ENCODE measurements at places on chromosomes 6 and 20. TPM values are rescaled to one million over a fixed set of nuclear protein-coding genes. Genes with fewer than 3 reads are reported as not detected.
A peak's percentile ranks its signal among the peaks of the same experiment; 100 is the strongest.

GRCh38 chr6:51839726-51840374, 247.6 kb downstream of the PKHD1 start:
- peak; percentile 58 for DNase-seq

- no peak for DNase-seq
These were observed 36.3 kb upstream of the ZFAND3 start for GRCh38 chr6:37783025-37783855.

The SAMD5 gene
- total RNA-seq, result 0.87 TPM

The MUC21 gene
- total RNA-seq, result not detected

The NKX2-2 gene
- total RNA-seq, result not detected

GRCh38 chr20:38049800-38050199, 16.3 kb downstream of the RPRD1B start:
- DNase-seq, result peak; percentile 70

The GINS1 gene
- total RNA-seq, result 25.4 TPM

DNA sequence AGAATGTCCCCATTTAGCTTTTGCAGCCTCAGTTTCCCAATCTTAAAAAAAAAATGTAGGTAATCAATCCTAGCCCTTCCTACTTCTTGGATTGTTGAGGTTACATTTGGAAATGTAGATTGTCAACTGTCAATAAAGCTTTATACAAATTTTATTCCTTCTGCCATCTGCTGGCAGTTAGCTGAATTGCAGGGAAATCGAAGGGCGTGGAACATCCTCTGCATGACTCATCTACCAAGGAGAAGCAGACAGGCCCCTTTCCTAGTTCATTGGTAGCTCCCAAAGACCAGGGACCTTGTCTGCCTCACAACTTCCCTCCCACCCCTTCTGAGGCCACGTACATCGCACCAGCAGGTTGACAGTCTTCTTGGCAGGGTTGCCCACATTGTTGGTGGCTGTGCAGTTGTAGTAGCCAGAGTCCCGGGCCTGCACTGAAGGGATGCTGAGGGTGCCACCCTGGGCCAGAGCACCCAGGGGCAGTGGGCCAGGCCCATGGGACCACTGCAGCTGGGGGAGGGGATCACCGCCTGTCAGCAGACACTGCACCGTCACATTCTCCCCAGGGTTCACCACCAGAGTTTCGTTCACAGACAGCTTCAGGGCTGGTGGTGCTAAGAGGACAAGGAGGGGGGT, 43.6 kb downstream of the MDGA1 start:
- DNase-seq, result no peak

GRCh38 chr20:33276303-33277113, 6.5 kb upstream of the BPIFB1 start:
- DNase-seq, result no peak

The FAM184A gene
- 0.99 TPM for total RNA-seq

The NRSN1 gene
- 0.15 TPM for total RNA-seq

DNA sequence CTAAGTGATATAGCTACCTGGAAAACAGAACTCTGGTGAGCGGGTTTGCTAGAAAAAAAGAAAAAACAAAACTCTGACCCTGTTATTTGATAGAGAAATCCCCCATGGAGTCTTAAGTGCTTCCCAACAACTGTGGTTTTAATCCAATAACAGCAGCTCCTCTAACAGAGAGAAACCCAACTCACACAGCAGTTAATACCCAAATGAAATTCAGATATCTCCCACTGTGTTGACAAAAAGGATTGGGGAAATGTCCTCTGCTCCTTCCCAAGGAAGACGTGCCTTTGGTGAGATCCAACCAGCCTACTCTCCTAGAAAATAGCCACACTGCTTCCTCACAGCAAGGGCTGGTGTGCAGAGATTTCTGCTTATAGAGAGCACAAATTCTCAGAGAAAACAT, 200.4 kb upstream of the FBXL4 start:
- DNase-seq, result no peak

The GSTA4 gene
- 16.3 TPM for total RNA-seq

GRCh38 chr20:39853050-39853449, 836.0 kb downstream of the MAFB start:
- DNase-seq, result no peak

The MLIP gene
- total RNA-seq, result 0.15 TPM

DNA sequence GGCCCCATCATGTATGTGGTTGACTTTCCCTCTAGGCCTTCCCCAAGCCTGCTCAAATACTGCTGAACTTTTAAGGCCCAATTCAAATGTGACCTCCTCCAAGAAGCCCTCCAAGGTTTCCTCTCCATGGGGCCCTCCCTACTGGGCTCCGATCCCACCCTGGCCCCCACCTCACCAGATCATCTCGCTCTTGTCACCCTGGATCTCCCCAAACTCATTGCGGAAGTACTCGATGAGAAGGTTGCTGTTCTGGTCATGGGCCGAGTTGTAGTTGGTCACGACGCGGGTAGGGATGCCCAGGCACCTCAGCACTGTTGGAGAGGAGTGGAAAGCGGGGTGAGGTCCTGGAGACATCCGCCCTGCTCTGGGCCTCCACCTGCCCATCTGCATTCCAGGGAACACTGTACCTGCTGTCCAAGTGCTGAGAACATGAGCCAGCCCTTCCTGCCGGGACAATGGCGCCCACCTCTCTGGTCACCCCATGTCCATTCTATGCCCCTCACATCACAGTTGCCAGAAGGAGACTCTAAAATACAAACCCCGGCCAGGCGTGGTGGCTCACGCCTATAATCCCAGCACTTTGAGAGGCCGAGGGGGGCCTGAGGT, 23.1 kb downstream of the TGM2 start:
- DNase-seq, result no peak

DNA sequence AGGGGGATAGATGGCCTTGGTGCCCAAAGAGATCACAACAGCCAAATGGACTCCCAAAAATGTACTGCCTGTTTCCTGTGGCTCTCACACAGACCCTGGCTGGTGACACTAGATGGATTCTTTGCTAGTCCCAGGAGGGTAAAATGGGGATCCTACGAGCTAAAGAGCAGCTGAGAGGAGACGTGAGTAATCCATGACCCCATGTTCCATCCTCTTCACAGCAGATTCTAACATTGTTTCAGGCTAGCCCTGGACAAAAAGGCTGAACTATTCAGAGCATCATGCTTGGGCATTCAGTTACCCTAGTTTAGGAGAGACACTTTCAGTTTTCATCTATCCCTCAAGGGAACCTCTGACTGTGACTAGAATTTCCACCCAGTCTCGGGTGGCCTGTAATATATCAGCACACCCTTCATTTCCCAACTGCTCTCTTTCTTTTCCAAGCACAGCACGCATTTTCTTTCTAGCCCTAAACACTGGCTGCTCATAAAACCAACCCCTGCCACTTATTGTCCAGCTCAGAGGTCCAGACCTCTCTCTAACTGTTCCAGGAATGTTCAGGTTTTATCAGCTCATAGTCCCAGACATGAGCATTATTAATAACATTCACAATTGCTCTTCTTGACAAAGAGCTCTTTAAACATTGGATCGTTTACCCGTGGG, 48.5 kb downstream of the SLC22A1 start:
- DNase-seq, result no peak

GRCh38 chr6:129345890-129346289, 364.1 kb downstream of the ARHGAP18 start:
- no peak for DNase-seq

DNA sequence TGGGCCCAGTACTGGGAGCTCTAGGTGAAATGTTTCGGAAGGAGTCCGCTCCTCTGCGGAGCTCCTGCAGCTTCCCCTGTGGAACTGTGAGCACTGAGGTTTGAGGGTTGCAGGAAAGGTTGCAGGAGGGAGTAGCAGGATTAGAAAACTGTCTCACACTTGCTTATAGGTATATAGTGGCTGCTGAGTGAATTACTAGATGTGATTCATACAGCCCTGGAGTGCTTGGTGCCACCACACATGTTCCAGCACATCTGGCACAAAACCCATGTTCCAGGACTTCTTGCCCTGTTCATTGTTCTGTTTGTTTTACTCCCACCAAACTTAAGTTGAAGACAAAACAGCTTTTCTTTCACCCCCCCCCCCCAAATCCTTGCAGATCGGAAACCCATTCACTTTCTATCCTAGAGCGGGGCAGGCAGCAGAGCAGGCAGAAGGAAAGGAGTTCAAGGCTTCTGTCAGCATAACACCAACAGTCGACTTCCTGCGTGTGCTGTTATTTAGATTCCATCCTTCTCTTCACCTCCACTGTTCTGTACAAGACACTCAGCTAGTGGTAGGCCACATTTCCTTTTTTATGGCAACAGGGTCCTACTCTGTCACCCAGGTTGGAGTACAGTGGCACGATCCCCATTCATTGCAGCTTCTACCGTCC, 669 bp upstream of the PEX6 start:
- peak; percentile 43 for DNase-seq

DNA sequence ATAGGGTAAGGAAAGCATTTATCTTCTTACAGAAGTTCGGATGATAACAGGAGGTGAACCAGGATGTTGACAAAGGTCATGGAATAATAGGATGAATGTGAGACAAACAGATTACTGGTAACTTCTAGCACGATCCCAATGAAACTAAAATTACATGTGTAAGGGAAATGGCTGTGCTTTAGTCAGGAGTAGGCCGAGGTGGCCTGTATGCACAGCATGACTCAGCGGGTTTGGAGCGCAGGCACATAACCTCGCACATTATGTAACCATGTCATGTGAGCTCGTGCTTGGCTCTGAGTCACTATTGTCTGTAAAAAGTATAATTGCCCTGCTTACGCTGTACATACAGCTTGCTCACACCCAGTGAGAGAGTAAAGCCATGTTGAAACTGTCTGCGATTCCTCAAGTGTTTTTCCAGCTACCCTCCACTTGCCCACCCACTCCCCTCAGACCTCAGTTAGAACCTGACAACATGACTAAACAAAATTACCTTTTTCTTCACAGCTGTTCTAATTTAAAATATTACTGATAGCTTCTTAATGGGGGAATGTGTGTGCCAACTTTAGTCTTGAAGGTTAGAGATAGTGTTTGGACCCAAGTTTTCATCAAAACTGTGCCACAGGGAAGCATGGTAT, 8.2 kb downstream of the CYB5R4 start:
- DNase-seq, result peak; percentile 51

The CTCFL gene
- total RNA-seq, result not detected

The TPD52L1 gene
- 188 TPM for total RNA-seq

The SAMD3 gene
- total RNA-seq, result not detected

GRCh38 chr20:31788578-31788977, 30.6 kb upstream of the MYLK2 start:
- DNase-seq, result no peak

The MYH7B gene
- total RNA-seq, result not detected

All from renal cortical epithelial cell (primary cell).